ENCODE measurements at places on chromosomes 4 and X. TPM values are rescaled to one million over a fixed set of nuclear protein-coding genes. Genes with fewer than 3 reads are reported as not detected.

GRCh38 chr4:41638203-41638602 lies 100.2 kb downstream of the LIMCH1 start:
- H3K27ac ChIP-seq, result no peak overlapping the region
- no peak overlapping the region for H3K4me3 ChIP-seq
- H3K36me3 ChIP-seq, result no peaks in the 10 kb centered on the region

DNA sequence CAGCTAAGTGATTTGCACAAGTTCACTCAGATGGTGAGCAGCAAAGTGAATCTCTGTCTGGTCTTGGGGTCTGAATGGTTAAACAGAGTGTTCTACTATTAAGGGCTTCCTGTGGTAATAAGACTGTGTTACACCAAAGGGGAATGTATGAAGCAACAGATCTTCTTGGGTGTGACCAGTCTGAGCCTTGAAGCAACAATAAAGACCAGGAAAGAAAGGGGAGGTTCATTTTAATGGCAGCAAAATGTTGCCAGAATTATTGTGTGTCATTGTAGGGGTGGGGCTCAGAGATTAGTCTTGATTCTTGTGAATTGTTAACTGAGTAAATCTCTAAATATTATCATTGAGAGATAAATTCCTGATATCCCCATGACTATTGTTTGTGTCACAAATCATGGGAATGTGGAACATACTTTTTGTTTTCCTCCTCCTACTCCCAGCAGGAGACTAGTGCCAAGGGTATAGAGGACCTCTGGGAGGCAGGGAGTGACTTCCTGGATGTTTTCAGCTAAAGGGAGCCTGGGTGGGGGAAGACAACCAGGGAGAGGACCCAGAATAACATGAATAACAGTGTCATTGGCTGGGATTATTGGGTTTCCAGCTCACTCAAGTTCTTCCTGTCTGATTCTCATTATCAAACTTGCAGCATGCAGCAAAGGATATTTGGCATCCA lies 141.4 kb upstream of the PAK3 start:
- H3K27me3 ChIP-seq, result peaks cover 7% of the 10 kb centered on the region
- no peak for DNase-seq
- H3K36me3 ChIP-seq, result no peaks in the 10 kb centered on the region

- DNase-seq, result no peak
- H3K4me1 ChIP-seq, result no peaks in the 10 kb centered on the region
- no peaks in the 10 kb centered on the region for H3K27me3 ChIP-seq
- no peaks in the 10 kb centered on the region for H3K36me3 ChIP-seq
- H3K27ac ChIP-seq, result no peak overlapping the region
Measured at GRCh38 chrX:41082783-41083182, 2.5 kb upstream of the USP9X start.

DNA sequence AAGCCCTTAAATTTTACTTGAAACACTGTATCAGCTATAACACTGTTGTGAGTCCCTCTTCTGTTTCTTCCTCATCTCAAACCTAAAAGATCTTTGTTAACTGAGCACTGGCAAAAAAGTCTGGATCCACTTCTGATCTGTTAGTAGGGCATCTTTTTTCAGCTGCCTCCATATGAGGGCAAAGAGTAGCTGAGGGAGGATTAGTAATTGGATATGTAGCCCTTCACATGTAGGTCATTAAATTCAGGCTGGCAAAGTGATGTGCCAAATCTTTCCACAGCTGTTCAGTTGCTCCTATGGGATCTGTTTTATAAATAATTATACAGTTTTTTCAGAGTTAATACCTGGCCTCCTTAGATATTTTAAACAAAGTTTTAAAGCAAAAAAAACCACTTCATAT lies 1.1 kb upstream of the TRMT10A start:
- no peak overlapping the region for H3K27ac ChIP-seq
- H3K27me3 ChIP-seq, result no peaks in the 10 kb centered on the region
- no peaks in the 10 kb centered on the region for H3K36me3 ChIP-seq
- no peak overlapping the region for H3K4me3 ChIP-seq

DNA sequence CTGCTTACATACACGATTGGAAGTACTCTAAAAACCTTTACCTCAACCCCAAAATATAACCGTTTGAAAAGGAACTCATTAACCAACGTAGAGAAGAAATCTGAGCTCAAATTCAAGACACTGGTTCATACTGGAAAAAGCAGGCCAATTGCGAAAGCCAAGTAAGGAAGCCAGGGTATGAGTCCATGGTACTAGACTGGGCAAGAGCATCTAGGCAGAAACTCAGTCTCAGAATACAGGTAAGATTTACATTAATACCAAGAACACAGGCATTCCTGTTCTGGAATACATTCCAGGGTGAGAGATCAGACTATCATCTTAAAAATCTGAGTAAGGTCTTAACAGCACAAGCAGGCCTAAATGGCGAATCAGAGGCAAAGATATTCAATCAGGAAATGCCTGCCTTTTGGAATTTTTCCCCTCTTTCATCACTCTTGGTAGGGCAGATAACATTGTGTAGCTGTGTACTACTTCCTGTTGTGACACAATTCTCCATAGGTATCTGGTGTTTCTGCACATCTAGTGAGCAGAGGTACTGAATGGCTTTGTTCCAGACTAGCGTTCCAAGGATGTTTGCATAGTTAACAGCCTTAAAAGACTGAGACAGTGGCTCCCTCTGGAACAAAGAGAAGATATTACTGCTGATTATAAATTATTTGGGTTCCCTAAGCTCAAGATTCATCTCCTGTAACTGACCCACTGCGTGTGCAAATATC lies 311.3 kb downstream of the PCDH19 start:
- no peak overlapping the region for H3K27ac ChIP-seq
- no peak overlapping the region for H3K4me3 ChIP-seq
- H3K36me3 ChIP-seq, result no peaks in the 10 kb centered on the region

GRCh38 chr4:124025000-124025399 lies 628.4 kb downstream of the SPRY1 start:
- no peaks in the 10 kb centered on the region for H3K27me3 ChIP-seq
- H3K27ac ChIP-seq, result no peak overlapping the region
- no peak for DNase-seq
- no peaks in the 10 kb centered on the region for H3K36me3 ChIP-seq
- no peak overlapping the region for H3K4me3 ChIP-seq
- no peaks in the 10 kb centered on the region for H3K4me1 ChIP-seq

DNA sequence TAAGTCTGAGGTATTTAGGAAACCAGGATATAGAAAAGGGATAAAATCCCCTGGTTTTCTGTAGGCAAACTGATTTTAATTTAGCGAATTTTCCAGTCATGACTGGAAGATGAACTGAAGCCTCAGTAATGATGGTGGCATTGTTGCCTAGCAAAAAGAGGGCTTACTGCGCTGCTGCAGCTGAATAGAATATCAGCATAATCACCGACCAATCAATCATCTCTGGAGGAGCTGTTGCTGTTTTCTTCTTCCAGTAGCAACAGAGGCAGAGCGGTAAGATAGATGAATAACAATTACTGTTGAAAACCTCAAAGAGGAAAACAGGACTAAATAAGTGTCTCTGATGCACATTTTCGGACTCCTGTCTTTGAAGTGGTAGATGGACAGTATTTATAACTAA lies 86.2 kb downstream of the FAM133A start:
- H3K4me3 ChIP-seq, result no peak overlapping the region
- H3K36me3 ChIP-seq, result no peaks in the 10 kb centered on the region
- no peaks in the 10 kb centered on the region for H3K27me3 ChIP-seq
- no peak overlapping the region for H3K27ac ChIP-seq

DNA sequence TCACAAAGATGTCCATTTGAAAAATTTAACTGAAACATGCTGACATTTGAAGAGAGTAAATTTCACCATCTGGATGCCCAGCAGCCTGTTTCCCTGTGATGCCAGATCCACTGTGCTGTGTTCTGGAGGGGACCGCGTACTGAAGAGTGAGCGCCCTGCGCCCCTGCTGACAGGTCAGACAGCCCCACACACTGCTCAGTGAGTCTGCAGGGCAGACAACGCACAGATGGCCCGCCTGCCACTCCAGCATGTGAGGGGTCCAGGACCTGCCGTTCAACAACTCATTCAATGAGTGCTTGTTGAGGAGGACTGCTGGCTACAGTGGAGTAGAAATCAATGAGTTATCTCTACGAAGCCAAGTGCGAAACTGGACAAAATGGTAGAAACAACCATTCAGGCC lies 49.2 kb downstream of the FGFRL1 start:
- no peaks in the 10 kb centered on the region for H3K36me3 ChIP-seq
- no peak overlapping the region for H3K27ac ChIP-seq
- H3K4me1 ChIP-seq, result no peaks in the 10 kb centered on the region
- no peak overlapping the region for H3K4me3 ChIP-seq
- peaks cover 15% of the 10 kb centered on the region for H3K27me3 ChIP-seq
- no peak for DNase-seq

UBL4A gene
- 58.1 TPM for total RNA-seq

GRCh38 chr4:182242787-182243186 lies 415 bp upstream of the TENM3 start:
- no peaks in the 10 kb centered on the region for H3K27me3 ChIP-seq
- no peak overlapping the region for H3K4me3 ChIP-seq
- H3K27ac ChIP-seq, result no peak overlapping the region

DNA sequence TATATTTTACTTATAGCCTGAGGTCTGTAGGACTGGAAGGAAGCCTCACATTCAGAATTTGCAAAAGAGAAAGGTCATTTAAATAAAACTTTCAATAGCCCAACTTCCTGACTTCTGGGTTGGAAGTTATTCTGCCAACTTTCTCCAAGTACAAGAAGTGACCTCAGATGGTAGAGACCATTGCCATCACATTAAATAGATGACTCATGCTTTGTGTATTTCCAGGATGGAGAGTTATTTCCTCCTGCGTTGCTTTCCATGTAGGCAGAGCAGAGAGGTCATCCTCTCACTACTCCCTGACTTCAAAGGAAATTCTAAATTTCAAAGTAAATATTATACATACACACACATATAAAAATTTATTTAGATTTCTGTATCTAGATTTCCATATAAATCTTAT lies 73.0 kb upstream of the NR3C2 start:
- H3K27me3 ChIP-seq, result no peaks in the 10 kb centered on the region
- H3K36me3 ChIP-seq, result no peaks in the 10 kb centered on the region
- no peak overlapping the region for H3K4me3 ChIP-seq
- no peak overlapping the region for H3K27ac ChIP-seq

GRCh38 chr4:38837849-38838248 lies 18.8 kb downstream of the TLR6 start:
- no peaks in the 10 kb centered on the region for H3K36me3 ChIP-seq
- no peak overlapping the region for H3K4me3 ChIP-seq
- no peak overlapping the region for H3K27ac ChIP-seq

CT47B1 gene
- total RNA-seq, result not detected

GRCh38 chr4:141705048-141705746 lies 68.8 kb downstream of the IL15 start:
- no peak overlapping the region for H3K27ac ChIP-seq
- H3K36me3 ChIP-seq, result no peaks in the 10 kb centered on the region
- H3K27me3 ChIP-seq, result no peaks in the 10 kb centered on the region
- no peaks in the 10 kb centered on the region for H3K4me1 ChIP-seq
- H3K4me3 ChIP-seq, result no peak overlapping the region
- no peak for DNase-seq

LINC00632 gene
- 4.2 TPM for total RNA-seq

DNA sequence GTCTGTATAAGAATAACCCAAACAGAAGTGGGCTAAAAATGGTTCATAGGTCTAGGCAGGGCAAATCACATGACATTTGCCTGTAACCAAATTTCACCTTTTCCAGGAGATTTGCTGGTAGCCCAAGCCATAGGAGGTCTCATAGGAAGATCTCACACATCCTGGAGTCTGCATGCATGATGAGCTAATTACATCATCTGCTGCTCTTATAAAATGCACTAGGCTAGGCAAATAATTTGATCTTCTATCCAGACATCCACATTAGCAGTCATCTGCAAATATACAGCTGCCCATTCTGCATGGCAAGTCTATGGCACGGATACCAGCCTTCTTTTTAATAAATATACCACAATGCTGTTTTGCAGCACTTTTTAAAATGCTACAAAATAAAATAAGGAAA lies 87.2 kb downstream of the MAPK10 start:
- DNase-seq, result no peak
- H3K36me3 ChIP-seq, result no peaks in the 10 kb centered on the region
- H3K27ac ChIP-seq, result no peak overlapping the region
- H3K4me1 ChIP-seq, result peaks cover 11% of the 10 kb centered on the region
- H3K4me3 ChIP-seq, result no peak overlapping the region
- no peaks in the 10 kb centered on the region for H3K27me3 ChIP-seq

HAUS7 gene
- total RNA-seq, result 46.3 TPM

GRCh38 chrX:64169988-64170387 lies 35.5 kb downstream of the AMER1 start:
- no peak overlapping the region for H3K27ac ChIP-seq
- no peak overlapping the region for H3K4me3 ChIP-seq
- H3K27me3 ChIP-seq, result no peaks in the 10 kb centered on the region
- no peaks in the 10 kb centered on the region for H3K4me1 ChIP-seq

- no peak overlapping the region for H3K4me3 ChIP-seq
- H3K27me3 ChIP-seq, result no peaks in the 10 kb centered on the region
- peaks cover 8% of the 10 kb centered on the region for H3K4me1 ChIP-seq
- H3K27ac ChIP-seq, result no peak overlapping the region
- no peaks in the 10 kb centered on the region for H3K36me3 ChIP-seq
Measured at GRCh38 chrX:102765217-102765616, 44.7 kb downstream of the GPRASP3 start.
